Skin of body (tissue), 3 donors: ENCODE measurements at places on chromosomes 3 and 15. TPM values are rescaled to one million over a fixed set of nuclear protein-coding genes. Genes with fewer than 3 reads are reported as not detected.

The C3orf20 gene
- not detected for total RNA-seq

The KNL1 gene
- 11.8 TPM for total RNA-seq

The HHLA2 gene
- not detected for total RNA-seq

The POC1A gene
- total RNA-seq: 4.6 TPM

The PLD1 gene
- total RNA-seq: 51.5 TPM

The ACAN gene
- total RNA-seq: 8.3 TPM

The TRAT1 gene
- total RNA-seq: 0.59 TPM

The RTP4 gene
- total RNA-seq: 0.79 TPM

DNA sequence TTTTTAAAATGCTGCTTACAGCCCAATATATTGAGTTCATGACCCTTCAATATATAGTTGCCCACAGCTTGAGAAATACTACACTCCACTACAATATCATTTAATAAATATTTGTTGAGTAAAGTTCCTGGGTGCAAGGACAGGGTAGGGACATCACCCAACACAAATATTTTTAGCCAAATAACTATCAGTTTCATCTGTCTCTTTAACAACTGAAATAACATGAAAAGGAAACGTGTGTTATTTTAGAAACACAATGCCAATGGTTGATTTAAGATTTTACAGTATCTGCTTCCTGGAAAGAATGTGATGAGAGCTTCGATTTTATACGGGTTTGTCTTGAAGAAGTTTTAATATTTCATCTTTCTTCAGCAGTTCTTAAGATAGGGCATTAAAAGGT lies 67.7 kb upstream of the CDV3 start:
- no peak for DNase-seq

- DNase-seq: no peak
Measured at GRCh38 chr3:47813551-47814177, 10.7 kb downstream of the DHX30 start.

DNA sequence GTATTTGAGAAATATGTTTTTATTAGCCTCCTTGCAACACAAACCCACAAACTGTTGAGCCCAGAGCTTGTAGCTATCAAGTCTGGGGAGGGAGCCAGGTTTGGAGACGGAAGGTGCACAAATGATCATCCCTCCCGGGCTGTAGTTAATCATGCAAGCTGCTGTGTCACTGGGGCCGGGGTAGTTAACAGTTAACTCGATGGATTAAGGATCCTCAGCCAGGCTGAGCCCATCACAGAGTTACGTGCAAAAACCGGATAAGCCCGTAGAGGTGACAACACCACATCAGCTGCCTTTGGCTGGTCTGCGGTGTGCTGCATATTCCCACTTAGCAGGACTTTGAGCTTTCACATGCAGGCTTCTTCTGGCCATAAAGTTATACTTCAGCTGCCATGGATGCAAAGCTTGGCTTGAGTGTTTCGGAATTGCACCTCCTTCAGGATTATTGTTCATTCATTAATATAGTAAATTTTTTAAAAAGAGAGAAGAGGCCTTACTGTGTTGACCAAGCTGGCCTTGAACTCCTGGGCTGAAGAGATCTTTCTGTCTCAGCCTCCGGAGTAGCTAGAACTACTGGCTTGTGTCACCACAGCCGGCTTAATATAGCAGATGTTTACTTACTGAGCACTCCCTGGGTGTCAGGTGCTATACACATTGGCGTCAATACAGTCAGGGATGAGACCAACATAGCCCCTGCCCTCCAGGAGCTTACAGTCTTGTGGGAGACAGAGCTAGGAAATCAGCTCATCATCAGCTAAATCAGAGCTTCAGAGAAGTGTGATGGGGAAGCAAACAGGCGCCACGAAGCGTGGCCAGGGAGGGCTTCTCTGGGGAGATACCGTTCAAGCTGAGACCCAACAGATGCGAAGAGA lies 226.8 kb upstream of the BHLHE40 start:
- DNase-seq: no peak

- DNase-seq: peak; percentile 21
Measured at GRCh38 chr3:72679540-72680198, 168.6 kb downstream of the SHQ1 start.

- no peak for DNase-seq
Measured at GRCh38 chr3:194732617-194733016, 46.9 kb downstream of the FAM43A start.

DNA sequence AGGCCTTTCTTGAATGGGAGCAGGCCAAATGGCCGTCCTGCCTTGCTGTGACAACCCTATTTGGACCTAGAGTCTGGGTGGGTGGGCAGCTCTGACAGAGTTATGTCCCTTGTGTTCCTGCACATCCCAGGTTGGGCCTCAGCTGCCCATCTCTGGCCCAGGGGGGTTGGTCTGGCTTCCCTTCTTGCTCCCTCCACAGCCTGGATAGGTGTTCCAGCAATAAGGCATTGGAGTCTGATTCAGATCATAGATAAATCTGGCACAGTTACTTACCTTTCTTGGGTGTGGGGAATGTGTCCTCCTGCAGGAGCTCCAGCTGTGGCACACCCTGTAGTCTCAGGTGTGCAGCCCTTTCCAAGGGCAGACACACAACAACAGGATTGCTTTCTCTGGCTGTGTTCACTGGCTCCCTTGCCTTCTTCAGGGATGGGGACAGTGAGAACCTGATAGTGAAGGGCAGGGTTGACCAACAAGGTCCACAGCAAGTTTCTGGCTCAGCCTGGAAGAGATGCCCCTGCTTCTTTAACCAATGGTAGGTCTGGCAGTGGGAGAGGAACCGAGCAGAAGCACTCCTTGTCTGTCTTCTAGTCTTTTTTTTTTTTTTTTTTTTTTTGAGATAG lies 177.9 kb downstream of the EPHB1 start:
- no peak for DNase-seq

DNA sequence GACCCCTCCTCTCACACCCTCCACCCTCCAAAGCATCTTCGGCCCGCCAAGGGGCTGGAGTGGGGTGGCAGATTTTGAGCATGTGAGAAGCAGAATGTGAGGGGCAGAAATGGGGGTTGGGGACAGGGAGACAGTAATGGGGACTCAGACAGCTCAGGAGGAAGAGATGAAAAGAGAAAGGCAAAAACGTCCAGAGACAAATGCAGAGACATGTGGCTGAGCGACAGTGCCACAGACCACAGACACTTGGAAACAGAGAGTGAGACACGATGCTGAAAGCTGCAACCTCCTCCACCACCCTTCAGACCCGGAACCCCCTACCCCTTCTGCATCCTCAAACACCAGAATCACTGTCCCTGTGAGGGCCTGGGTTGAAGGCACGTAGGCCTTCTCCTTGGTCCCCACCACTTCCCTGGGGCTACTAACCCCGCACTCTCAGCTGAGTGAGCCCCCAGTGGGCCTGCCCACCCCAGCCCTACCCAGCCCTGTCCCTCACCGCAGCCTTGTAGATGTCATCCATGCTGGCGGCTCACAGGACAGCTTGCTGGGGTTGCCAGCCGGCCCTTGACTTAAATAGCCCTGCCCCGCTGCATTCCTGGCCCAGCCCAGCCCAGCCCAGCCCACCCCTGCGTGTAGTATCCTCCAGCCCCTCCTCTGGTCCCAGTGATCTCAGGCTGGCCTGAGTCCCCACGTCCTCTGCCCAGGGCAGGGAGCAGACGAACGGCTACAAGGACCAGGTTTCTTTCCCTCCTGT lies at the start of gene TNNC1:
Gene TNNC1 (minus strand): TSS at position 546 of the 754 bp plus-strand sequence. CDS start 26 bp downstream, at position 520.
- DNase-seq: no peak

DNA sequence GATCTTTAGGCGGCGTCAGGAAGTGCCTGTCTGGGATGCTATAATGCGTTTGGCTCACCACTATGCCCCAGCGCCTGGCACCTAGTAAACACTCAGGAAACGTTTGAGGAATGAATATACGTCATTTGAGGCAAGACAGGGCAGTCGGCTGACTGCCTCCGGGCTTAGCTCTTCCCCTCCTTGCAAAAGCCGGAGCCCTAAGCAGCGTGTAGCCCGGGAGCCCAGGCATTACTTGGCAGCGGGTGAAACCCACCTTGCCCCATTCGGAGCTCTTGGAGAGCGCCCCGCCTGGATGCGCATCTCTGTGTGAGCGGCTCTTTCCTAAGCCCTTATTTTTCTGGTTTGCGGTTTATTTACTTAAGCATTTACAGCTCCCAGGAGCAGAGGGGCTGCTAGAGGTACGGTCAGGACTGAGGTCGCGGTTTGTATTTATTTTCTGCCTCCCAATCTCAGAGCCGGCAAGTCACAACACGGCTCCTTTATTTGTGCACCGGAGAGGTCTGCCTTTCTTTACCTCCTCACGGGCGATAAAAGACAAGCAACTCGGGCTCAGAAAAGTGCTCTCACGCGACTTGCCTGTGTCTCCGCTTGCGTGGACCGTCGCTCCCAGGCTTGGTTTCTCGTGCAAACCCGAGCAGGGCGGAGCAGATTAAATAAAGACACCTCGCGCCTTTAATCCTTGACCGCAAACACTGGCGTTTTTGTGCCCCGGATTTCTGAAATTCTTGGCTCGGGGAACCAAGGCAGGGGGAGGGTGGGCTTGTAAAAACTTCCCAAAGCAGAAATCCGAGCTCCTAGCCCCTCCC lies 737 bp upstream of the ITPR1 start:
- no peak for DNase-seq

DNA sequence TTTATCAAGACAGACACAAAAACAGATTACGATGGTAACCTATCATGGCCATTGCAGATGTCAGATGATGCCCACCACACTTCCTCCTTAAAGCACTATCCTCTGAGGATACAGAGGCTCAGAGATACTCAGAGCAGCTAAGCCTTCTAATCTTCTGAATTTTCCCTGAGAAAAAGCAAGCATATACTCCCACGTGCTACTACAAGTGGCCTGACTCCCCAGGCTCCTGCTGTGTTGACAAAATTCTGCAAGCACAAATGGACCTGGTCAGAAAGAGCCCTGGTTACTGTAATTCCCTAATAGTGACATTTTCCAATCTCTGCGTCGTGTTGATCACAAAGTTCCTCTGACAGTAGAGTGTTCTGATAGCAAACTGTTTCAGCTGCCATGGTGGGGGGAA lies 207.1 kb downstream of the KCNMB2 start:
- no peak for DNase-seq

GRCh38 chr3:183375787-183376186 lies 52.6 kb downstream of the MCF2L2 start:
- no peak for DNase-seq

GRCh38 chr3:160265088-160265487 lies 39.9 kb downstream of the C3orf80 start:
- DNase-seq: no peak

- no peak for DNase-seq
Measured at GRCh38 chr15:99310745-99311144, 59.5 kb downstream of the LRRC28 start.

DNA sequence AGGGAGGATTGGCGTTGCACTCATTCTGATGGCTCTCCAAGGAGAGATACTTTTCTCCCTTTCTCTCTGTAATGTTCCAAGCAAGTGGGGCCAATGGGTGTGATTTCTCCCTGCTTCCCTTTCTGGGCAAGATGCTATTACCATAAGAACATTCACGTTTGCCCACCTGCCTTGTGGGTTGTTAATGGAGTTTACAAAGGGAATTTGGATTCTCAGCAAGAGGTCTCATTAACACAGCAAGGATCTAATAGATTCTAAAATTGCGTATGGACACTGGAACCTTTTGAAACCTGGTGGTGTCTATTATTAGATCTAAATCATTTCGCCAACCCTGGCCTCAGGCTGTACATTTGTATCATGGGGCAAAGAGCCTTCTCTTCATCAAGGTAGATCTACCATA lies 74.1 kb downstream of the SLCO3A1 start:
- DNase-seq: no peak
